ENCODE measurements at places on chromosomes 3 and 15. TPM values are rescaled to one million over a fixed set of nuclear protein-coding genes. Genes with fewer than 3 reads are reported as not detected.

DNA sequence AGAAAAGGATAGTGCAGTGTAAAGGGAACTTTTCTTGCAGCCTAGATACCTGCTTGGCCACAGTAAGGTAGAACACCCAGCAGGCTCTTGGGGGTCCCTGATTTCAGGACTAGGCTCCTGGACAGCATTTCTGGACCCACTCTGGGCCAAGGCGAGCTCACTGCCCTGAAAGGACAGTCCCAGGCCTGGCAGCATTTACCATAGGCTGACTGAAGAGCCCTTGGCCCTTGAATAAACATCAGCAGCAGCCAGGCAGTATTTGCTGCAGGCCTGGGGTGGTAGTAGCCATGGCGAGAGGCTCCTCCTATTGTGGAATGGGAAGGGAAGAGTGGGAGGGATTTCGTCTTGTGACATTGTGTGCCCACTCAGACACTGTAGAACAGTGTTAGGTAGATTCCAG is 529.2 kb downstream of the TUSC7 start:
- no peak for DNase-seq

DNA sequence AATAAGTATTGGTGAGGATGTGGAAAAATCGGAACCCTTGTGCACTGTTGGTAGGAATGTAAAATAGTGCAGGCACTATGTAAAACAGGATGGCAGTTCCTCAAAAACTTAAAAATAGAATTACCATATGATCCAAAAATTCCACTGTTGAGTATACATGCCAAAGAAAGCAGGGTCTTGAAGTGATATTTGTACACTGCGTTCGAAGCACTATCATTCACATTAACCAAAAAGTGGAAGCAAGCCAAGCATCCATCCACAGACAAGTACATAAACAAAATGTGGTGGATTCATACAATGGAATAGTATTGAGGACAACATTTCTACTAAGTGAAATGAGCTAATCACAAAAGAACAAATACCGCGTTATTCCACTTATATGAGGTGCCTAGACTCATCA is 200.7 kb downstream of the TJP1 start:
- DNase-seq, result no peak

- no peak for DNase-seq
These were observed 163.1 kb downstream of the ROBO1 start for GRCh38 chr3:79604681-79605080.

DNA sequence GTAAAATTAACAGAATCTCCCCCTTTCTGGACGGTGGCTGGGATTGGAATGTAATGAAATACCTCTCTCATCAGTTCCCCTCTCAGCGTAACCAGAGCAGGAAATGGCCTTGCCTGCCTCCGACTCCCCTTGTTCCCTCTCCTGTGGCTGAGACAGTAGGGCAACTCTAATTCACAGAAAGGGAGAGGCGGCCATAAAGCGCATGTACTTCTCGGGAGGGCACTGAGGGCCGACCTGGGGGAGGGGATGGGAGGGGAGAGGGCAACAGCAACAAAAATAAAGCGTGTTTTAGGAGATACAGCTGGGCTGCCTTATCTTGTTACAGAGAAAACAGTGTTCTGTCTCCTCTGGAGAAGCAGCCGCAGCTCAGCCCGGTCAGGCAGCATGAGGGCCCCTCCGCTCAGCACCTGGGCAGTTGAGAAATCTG is 783.3 kb upstream of the ARRDC4 start:
- no peak for DNase-seq

GRCh38 chr3:81867875-81868274 is 106.4 kb upstream of the GBE1 start:
- DNase-seq, result no peak

GRCh38 chr3:481680-482079 is 285.1 kb downstream of the CHL1 start:
- DNase-seq, result no peak

Gene DNAH12
- 0.05 TPM for polyA plus RNA-seq

DNA sequence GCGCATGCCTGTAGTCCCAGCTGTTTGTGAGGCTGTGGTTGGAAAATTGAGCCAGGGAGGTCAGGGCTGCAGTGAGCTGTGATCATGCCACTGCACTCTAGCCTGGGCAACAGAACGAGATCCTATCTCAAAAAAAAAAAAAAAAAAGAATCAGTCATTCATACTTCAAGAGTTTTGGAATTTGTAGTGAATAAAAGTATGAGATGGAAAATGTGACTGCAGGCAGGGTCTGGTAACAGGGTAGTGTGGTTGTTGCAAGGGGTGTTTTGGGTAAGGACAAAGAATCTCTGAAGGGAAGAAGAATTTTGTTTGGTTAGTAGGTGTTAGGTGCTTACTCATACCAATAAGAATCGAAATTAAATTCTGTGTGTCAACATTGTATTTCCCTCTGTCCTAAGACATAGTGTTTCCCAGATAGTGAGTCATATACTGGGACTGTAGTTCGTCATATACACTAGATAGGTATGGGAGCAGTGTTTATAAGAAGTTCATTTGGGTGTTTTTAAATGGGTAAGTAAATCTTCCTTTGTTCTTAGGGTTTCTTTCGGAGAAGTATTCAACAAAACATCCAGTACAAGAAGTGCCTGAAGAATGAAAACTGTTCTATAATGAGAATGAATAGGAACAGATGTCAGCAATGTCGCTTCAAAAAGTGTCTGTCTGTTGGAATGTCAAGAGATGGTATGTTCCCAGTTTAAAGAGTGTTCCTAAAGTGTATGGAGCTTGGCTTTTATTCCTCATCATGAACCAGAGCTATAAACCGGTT is 14.2 kb downstream of the NR1D2 start:
- peak; percentile 82 for DNase-seq

Gene LRTM1
- not detected for polyA plus RNA-seq

Gene PARP6
- polyA plus RNA-seq, result 83.3 TPM

Gene NLGN1
- polyA plus RNA-seq, result not detected

DNA sequence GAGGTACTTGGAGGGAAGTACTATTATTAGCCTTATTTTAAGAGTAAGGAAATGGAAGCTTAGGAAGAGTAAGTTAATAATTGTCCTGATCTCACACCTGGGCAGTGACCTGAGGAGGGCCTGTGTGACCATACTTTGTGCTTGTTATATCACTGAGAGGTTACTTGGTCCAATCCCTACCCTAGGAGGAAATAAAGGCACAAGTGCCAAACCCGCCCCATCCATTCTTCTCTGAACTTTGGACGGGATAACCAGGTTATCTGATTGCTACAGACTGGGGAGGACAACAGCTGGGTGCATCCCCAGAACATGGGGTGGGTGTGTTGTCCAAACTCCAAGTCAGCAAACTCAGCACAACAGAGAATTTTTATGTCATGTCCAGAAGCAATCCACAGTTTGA is 77.7 kb upstream of the NR2E3 start:
- no peak for DNase-seq

GRCh38 chr3:5301651-5302297 is 114.3 kb downstream of the EDEM1 start:
- DNase-seq, result no peak

Gene PODXL2
- polyA plus RNA-seq, result 5.5 TPM

Gene C3orf22
- polyA plus RNA-seq, result not detected

Gene IQCF5
- polyA plus RNA-seq, result not detected

DNA sequence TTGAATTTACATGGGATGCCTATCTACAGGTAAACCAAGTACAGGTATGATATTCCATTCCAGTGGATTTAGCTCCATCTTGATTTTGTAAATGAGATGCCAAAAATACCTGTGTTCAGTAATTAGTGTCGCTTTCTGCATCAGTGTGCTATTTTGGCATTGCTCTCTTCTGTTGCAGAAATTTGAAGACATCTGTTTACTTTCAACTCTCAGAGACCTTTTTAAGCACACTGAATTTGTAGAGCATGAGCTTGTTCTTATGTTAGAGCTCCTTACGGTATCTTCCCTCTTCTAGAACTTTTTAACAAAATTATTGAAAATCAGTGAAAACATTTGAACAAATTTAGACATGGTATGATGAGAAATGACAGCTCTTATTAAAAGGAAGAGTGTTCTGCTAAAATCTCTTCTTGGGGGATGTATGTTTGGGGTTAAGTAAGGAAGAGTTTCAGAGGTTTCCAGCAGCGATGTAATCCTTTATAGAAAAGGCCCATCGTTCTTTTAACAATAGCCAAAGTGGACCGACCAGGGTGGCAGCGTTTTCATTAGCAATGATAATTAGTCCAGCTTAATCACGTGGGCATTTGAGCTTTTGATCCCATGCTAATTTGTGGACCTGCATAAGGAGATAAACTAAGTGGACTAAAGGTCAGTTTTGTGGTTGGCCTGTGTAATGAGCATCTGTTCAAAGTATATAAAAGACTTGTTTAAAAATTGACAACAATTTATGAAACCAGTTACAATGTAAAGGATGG is 385.4 kb downstream of the PTPRG start:
- DNase-seq, result no peak

DNA sequence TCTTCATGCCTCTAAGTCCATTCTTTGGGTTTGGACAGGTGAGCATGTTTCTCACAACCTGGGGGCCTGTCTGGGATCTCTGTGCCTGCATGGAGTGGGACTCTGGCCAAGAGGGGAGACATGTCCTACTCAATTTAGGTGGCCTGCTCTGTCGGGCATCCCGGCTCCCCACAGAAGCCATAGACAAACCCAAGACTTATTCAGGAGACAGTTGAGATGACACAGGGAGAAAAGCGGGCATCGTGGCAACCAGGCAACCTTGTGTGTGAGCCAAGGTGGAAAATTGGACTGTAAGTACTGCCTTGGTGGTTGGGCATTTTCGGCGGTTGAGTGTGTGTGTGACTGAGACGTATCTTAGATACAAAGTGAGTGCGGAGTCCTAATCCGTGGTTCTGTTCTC is 40.5 kb downstream of the PPCDC start:
- no peak for DNase-seq

Gene PTPRG
- polyA plus RNA-seq, result 5.4 TPM

DNA sequence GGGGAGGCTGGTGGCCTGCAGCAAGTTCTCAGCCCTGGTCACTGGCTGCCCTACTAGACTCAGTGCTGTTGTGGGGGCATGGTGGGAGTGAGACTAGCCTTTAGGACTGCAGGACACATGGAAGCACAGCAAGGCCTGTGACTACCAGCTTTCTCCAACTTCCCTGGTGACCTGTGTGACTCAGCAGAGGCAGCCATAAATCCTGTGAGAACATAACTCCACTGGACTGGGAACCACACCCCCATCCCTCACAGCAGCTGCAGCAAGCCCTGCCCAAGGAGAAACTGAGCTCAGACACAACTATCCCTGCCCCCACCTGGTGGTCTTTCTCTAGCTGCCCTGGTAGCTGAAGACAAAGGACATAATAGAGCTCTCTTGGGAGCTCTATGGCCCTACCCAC is 111.3 kb downstream of the DCLK3 start:
- no peak for DNase-seq

DNA sequence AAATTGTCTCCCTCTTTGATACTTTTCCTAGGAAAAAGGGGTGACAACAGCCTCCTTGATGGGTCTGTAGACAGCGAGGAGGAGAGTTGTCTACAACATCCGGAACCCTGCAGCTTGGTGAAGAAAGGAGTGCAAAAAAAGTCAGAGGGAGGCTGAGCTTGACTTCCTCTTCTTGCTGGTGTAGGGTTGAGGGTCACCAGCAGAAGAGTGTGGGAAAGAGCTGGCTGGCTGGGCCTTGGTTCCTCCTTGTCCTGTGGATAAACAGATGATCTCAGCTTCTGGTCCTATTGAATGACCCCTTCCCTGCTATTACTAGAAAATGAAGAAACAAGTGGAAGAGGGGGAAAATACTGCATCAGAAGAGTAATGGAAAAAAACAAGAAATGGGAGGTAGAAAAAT is 20.4 kb downstream of the SLC7A14 start:
- no peak for DNase-seq

Gene FOXL2NB
- 3.2 TPM for polyA plus RNA-seq

- peak; percentile 3 for DNase-seq
These were observed 392.9 kb upstream of the ROBO2 start for GRCh38 chr3:76646921-76647562.

DNA sequence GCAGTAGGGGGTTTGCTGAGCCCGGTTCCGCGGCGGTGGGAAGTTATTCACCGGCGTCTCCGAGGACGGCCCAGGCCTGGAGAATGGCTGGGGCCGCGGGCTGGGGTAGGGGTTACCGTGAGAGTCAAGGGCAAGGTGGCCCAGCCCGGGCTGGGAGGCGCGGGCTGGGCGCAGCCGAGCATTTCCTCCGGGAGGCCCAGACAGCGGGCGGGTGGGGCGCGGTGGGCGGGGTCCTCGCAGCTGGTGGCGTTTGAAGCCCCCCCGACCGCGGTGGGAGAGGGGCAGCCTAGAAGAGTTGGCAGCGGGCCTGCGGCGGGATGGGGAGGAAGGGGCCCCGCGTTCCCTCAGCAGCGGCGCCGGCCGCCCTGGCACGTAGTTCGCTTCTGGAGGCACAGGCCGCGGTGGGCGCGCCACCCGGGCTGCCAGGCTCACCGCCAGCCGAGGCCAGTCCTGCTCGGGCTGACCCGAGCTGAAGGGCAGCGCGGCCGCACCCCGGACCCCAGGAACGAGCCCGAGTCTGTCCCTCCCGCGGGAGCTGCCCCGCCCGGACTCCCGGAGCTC is 960 bp upstream of the KLF13 start:
- DNase-seq, result no peak

GRCh38 chr3:71103430-71103921 is 480.1 kb downstream of the FOXP1 start:
- no peak for DNase-seq

DNA sequence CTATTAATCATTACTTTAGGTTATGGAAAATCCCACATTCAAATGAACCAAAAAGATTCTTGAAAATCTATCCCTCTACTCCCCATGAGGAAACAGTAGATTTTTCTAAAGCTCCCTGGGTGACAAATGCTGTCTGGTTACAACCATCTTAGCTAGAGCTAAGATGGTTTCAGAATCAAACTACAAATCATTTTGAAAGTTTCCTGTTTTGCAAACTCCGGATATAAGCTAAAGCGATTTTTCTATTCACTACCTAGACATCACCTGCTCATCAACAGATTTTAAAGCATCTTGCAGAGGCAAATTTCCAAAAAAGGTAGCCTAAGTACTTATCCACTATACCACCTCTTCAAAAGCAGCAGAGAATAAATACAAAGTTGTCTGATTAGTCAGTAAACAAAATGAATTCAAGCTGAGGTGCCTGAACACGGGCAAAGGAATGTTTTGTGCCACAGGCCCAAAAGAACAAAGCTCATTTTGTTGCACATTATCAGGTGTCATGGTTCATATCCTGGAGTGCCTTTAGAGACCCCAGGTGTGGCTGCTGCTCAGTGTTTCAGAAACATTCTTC is 204.9 kb downstream of the TNIK start:
- no peak for DNase-seq

GRCh38 chr3:172107403-172107802 is 68.0 kb downstream of the FNDC3B start:
- DNase-seq, result no peak

GRCh38 chr3:139117883-139118760 is 73.4 kb upstream of the PRR23C start:
- no peak for DNase-seq

- no peak for DNase-seq
These were observed 172.2 kb upstream of the ICE2 start for GRCh38 chr15:60651101-60651500.

DNA sequence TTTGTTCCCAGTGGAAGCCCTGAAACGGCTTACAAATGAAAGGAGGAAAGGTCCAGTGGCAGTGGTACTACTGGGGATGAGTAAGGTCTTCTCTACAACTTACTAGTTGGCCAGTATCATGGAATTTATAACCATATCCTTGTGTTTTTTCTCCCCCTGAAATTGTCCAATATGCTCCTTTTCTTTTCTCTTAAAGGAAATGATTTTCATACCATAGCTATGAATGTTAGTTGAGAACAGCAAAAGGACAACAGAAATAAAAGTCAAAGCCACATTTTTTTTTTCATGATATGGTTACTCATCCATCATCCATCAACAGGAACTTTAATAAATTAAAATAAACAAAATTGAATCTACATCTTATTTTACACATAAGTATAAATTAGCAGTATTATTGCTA is 450.4 kb downstream of the MFSD1 start:
- no peak for DNase-seq

GRCh38 chr15:26773067-26773877 is 406 bp upstream of the GABRB3 start:
- DNase-seq, result peak; percentile 72

Measured in A549 (cell line).